ENCODE measurements at places on chromosomes 2 and 18.

DNA sequence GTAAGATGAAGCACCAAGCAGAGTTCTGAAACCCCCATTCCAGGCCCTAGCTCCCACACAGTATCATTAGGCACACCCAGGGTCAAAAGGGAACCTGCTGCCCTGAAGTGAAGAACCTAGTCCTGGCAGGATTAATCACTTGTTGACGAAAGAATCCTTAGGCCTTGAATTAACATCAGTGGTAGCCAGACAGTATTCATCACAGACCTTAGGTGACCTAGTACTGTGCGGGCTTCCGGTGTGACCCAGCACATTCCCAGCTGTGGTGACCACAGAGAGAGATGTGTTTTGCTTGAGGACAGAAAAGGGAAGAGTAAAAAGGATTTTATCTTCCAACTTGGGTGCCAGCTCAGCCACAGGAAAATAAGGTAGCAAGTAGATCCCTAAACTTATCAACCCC, 1071.4 kb upstream of the FAM98A start:
- DNase-seq, result no peak

DNA sequence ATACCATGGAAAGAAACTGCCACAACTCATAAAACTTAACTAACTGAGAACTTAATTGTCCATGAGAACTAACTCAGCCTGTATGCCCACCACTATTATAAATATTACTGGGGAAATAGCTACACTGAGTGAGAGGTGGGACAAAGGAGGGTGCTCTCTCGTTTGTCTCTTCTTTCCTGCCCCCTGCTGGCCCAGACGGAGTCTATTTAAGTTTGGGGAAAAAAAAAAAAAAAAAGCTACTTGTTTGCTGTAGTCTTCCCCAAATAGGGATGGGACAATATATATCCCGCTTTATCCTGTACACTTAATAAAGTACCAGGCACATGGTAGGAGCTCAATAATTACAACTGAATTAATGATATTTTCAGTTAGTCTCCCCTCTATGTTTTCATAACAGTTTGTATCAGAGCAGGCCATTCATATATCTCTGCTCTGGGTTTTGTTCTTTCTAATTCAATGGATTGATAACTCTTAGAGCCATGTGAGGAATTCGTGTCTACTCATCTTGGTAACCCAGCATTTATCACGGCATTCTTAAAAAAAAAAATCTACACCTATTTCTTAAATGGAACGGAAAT, 647.6 kb upstream of the PKDCC start:
- peak; percentile 4 for DNase-seq

DNA sequence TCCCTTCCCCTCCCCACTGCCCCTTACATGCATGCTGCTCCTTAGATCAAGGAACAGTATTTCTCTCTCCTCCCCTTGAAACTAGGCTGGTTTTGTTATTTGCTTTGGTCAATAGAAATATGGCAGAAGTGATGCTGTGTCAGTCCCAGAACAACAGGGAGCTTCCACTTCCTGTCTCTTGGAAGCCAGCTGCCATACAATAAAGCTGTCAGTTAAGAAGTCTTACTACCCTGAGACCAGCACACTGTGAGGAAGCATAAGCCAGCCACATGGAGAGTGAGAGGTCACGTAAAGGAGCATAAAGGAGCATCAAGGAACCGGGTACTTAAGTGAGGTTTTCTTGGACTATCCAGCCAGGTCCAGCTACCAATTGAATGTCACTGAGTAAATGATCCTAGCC, 126.6 kb downstream of the NOL4 start:
- DNase-seq, result no peak

- peak; percentile 87 for DNase-seq
Observed at GRCh38 chr2:127014630-127015029, 92.3 kb downstream of the BIN1 start.

DNA sequence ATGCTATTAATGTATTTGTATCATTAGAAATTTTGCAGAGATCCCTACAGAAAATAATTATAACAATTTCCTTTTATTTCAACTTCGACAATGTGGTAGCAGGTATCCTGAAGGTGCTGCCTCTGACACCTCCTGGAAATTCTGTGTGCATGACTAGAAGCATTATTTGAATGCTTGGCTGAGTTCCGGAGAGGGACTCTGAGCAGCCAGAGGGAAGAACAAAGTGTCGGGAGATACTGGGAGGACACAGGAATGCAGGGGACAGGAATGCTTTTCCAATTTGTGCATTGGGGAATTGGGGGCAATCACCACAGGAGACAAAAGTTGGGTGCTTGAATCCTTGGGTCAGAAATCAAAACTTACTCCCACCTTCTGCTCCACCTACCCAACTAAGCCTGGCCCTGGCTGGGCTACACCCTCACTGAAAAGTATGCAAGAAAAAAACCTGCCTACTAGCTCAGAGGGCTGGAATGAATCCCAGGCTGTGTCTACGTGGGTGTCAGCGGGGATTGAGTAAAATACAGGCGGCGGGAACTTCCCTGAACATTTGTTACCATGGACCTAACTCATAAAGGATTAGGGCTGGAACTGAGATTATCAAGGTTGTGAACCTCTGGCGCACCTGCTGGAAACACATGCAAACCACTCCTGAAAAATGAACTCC, 299.3 kb downstream of the SOX11 start:
- DNase-seq, result peak; percentile 15

DNA sequence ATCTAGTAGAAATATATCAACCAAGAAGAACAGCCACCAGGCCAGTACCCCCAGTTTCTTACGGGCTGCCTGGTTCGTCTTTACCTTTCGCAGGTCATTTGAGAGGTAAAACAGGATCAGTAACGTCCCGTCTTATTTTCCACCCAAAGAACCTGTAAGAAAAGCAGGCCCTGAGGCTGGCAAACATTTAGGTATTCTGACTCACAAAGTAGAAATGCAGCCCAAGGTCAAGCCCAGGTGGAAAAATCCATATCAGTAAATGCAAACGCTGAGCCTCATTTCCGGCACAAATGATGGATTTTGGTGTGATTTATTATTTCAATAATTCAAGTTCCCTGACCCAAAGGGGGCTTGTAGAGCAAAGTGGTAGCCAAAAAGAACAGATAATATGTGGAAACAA, 171.2 kb downstream of the ZNF516 start:
- DNase-seq, result no peak

DNA sequence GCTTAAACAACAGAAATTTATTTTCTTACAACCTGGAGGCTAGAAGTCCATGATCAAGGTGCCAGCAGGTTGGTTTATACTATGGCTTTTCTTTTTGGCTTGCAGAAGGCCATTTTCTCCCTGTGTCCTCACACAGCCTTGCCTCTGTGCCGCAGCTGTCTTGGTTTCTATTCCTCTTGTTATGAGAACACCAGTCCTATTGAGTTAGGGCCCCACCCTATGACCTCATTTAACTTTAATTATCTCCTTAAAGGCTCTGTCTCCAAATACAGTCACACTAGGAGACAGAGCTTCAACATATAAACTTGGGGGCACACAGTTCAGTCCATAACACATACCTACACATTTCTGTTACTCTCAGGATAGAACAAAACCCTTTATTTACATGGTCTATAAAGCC, 17.3 kb upstream of the RHOB start:
- no peak for DNase-seq

GRCh38 chr2:218060118-218060517, 8.9 kb upstream of the RUFY4 start:
- no peak for DNase-seq

DNA sequence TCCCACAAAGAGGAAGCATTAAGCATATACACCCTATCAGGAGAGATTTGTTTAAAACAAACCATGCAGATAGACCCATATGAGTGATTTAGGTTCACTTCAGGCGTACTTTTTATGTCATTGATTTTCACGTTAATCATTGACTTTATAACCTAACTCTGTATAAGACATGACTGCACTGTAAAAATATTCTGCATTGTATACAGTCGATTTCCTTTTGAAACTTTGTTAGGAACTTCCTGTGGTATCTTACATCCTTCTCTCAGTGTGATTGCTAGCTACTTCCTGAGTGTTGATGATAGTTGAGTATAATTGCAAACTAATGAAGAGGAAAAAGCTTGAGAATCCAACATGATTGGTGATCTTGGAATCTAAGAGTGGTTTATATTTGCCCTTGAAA, 69.4 kb downstream of the XIRP2 start:
- no peak for DNase-seq

GRCh38 chr2:20333738-20334137, 16.9 kb downstream of the PUM2 start:
- no peak for DNase-seq

GRCh38 chr2:46535360-46535759, 56.0 kb downstream of the TMEM247 start:
- no peak for DNase-seq

GRCh38 chr2:122864728-122865127, 1109.3 kb downstream of the TSN start:
- DNase-seq, result no peak

GRCh38 chr2:69043736-69044400, 30.9 kb downstream of the ANTXR1 start:
- DNase-seq, result no peak

- DNase-seq, result no peak
Observed at GRCh38 chr18:49693717-49694005, 119.7 kb downstream of the ACAA2 start.

- no peak for DNase-seq
Observed at GRCh38 chr2:229733611-229734245, 19.4 kb upstream of the DNER start.

GRCh38 chr2:70688427-70688826, 79.6 kb downstream of the ADD2 start:
- DNase-seq, result no peak

- no peak for DNase-seq
Observed at GRCh38 chr2:115285416-115285815, 843.0 kb downstream of the DPP10 start.

DNA sequence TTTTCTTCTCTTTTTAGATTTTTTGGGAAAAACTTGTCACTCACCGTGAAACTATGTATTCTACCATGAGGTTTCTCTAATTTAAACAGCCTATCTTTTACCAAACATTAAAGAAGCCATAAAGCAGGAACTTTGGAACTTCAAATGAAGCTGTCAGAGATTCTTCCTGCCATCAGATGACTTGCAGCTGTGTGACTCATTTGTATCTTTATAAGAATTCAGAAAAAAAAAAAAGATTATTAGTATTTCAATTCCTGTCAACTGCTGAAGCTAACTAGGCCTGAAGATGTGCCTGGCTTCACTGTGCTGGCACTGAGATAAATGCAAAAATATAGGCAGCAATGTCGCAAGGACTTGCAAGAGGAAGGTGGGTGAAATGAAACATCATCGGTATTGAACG, 1399.1 kb upstream of the PIK3C3 start:
- peak; percentile 38 for DNase-seq

DNA sequence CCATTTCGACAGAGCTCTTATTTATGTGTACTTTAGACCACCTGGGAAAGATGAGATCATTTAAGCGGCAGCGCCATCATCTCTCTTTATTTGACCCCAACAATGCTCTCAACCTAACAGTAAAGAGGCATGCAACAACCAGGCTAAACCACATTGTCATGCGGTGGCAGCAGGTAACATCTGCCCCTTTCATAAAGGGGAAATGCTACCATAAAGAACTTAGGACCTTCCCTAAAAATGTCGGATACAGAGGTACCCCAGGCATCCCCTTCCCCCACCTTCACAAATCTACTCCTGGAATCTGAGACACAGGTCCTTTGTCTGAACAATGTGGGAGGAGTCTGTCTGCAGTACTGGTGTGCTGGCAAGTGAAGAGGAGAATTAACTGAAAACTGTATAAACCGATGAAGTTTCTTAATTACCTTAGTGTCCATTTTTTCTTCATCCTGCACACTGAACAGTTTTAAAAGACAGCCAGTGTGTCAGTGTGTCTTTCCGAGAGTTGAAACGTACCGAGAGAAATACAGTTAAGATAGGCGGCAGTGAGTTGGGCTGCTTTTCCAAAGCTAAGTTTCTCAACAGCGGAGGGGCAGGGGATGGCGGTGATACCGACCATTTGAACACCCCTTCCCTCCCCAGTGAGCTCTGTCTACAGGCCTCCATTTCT, 1.9 kb downstream of the MEX3C start:
- peak; percentile 64 for DNase-seq

DNA sequence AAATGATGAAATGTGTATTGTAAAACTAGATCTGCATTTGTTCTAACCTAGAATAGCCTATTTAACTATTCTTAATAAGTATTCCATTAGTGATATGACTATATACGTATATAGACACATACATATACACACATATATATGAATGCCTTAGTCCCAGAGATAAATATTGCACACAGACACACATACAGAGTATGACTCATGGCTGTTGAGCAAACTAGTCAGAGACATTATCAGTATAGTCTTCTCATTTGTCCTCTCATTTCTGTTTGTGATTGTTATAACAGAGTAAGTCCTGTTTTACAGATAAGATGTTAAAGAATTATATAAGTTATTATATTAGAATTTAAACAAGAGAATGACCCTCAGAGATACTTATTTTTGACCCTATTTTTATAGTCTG, 202.5 kb downstream of the CCDC102B start:
- no peak for DNase-seq

DNA sequence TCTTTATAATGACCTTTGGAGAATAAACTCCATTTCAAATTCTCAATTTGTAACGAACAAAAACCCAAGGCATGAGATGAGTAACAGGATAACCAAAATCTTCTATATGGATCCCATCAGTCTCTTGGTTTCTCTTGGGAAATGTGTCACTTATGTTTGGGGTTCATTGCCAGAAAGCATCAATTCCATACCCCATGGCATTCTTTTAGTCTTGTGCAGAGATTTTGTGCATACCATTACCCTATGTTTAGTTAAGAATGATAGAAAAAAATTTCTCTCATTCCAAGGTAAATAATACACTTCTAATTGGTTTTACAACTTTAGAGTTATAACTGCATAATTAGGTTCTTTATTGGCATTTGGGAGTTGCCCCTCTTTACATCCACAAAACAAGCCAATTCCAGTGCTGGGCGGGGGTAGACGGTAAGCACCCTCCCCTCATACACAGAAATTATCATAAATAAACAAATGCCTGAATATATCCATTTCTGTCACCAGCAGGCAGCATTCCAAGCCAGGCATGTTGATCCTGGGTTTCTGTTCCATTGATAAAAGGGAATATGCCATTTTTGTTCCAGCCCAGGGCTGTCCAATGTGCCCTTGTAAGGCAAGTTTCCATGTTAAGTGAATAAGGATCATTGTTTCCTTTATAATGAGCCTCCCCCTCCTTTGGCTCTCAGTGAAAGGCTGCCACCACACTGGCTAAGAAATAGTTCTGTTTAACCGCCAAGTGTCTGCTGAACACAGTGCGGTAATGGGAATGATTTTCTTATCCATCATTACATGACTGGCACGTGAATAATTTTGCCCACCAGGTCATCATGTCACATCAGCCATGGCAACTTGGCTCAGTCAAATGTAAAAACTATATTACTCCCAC, 680.1 kb upstream of the ZEB2 start:
- DNase-seq, result peak; percentile 10

- DNase-seq, result no peak
Observed at GRCh38 chr18:76948345-76948744, 126.0 kb downstream of the ZNF236 start.
